NCI-H1417 treated with DMSO at 0.1 percent for 48 hours (cell line): ENCODE measurements at places on chromosomes 5 and 9.
A peak's percentile ranks its signal among the peaks of the same experiment; 100 is the strongest.

DNA sequence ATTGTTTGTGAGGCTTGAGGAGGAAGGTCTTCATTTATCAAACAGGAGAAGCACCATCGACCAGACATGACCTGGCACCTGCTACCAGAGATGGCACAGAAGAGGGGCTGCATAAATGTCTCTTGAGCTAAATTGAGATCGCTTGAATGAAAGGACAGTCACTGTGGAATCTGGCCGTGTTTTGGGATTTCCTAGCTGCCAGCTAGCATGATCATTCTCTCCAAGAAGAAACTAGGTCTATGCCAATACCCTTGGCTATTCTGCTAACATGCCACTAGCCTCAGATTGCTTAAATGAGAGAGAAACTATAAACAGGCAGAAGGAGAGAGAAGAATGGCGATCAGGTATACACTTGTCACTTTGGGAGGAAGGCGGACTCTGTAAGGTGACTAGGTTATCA is 249.3 kb downstream of the CRB2 start:
- no peak for DNase-seq

- DNase-seq: no peak
Observed at GRCh38 chr5:139140591-139141071, 57.5 kb downstream of the SIL1 start.

GRCh38 chr5:67206929-67207328 is 10.3 kb upstream of the CD180 start:
- DNase-seq: no peak

GRCh38 chr5:125484742-125485641 is 738.6 kb upstream of the ZNF608 start:
- peak; percentile 64 for DNase-seq

- DNase-seq: no peak
Observed at GRCh38 chr9:4760122-4760521, 19.1 kb upstream of the AK3 start.

GRCh38 chr5:79621056-79621455 is 8.8 kb downstream of the TENT2 start:
- no peak for DNase-seq

- DNase-seq: no peak
Observed at GRCh38 chr9:2406252-2406651, 215.3 kb upstream of the VLDLR start.

DNA sequence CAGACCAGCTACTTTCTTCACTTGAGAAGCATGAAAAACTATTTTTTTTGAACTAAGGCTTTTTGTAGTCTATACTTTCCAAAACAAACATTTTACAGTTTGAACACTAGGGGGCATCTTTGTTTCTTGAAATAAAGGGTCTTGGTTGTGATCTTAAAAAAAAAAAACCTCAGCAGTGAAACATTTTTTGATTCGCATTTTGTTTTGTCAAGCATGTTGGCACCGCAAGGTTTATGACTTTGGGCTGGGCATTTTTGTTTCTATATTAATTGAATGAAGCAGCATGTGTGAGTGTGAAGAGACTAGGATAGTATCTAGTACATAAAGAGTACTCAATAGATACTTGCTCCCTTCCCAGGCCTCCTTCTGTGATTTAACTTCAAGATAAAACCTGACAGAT is 31.6 kb upstream of the ACOT12 start:
- no peak for DNase-seq

DNA sequence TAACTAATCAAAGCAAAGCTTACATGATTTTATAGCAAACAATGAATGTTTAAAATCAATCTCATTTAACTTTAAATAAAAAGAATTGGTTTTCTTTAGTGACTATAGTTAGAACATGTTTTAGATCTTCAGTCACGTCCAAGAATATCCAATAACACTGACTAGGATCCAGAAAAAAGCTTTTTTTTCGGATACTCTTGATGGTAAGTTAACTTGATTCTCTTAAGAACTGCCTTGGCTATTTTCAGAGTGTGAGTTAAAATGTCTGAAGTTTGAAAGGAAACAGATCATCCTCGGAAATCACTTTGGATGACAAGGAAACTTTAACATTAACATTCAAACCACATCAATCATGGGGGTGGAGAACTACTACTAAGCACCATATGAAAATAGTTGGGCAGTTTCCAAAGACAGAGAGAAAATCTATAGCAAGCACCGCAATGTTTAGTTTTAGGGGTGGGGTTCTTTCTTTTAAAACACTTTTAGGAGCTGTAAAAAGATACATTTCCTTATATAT is 83.7 kb upstream of the SLC27A6 start:
- DNase-seq: no peak

DNA sequence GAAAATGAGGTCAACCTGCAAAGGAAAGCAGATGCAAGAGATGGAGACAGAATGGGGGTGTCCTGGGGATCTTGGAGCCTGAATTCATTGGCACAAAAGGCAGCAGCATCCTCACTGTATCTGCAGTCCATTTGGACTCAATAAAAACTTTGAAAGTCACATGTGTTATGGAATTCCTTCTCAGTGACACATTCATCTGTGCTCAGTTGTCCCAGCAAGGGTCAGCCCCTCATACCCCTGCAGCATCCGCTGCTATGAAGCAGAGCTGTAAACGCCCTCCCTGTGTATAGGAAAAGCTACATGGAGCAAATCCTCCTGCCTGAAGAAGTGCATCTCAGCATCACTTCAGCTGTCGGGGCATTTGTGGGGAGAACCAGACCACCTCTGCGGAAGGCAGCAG is 14.5 kb upstream of the RARS1 start:
- DNase-seq: no peak

DNA sequence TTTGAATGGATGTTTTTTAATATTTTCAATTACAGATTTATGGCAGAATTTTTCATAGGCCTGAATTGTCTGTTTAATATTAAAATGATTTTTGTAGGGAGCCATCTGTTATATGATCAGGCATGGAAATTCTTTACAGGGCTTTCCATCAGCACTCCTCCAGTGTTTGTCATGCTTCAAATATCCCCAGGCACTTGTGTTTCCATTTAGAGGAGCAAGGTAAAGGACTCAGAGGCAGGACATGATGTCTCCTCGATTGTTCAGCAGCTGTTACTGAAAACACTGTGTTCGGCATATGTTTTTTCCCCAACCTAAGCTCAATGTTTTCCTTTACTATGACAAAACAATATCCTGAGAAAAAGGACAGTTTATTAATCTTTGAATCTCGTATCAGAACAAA is 172.3 kb upstream of the RFX3 start:
- no peak for DNase-seq

DNA sequence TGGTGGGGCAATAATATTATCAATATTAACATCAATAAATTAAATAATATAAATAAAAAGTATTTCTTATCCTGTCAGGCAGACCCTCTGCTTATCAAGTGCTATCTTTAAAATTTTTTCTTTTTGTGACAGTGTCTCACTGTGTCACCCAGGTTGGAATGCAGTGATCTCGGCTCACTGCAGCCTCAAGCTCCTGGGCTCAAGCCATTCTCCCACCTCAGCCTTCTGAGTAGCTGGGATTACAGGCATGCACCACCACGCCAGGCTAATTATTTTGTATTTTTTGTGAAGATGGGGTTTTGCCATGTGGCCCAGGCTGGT is 53.2 kb downstream of the NDST1 start:
- no peak for DNase-seq

DNA sequence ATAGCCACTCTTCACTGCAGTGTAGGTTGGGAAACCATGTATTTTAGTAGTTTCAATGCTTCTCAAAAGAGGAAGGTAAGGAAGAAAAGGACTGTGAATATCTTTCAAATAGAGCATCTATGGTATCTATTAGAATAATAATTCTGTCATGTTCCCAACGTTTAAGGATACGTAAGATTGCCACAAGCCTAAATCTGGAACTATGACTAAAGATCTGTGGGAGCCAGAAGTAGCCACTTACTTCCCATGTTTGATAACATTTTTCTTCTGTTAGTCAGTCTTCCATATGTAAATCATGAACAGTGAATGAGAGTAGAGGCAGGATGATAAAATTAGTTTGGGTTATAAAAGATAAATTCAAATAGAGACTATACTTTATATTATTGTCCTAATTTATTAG is 16.3 kb upstream of the MROH2B start:
- no peak for DNase-seq

GRCh38 chr9:96047741-96048103 is 172.2 kb downstream of the ERCC6L2 start:
- DNase-seq: no peak

DNA sequence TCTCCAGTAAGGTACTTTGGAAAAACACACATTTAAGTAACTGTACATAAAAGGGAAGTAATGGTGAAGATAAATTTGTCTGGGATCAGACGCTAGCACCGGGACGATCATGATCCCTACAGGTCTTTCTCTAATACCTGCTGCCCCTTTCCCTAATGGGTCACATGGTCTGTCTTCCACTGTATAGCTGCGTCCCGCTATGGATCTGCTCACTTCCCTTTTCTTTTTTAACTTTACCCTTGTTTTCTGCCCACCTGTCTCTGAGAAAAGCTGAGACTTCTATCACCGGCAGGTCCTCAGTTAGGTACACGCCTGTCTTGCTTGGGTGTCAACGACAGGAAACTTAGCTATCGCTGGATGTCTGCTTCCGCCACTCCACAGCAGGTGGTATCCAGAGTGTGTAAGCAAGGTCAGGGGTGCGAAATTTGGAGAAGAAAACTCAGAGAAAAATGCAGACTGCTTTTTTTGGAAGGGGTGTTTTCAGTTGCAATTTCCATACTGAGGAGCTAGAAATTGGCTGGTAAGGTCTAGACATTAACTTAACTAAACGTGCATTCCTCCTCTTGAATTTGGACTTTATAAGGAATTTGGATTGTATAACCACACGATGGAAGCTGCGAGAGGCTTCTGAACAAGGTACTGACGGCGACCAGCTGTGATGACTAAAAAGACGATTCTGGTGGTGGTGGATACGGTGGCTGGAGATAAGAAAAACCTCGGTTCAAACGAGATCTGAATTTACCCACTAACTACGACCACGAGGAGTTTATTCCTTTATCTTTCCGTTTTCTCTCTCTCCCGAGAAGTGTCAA is 1.1 kb upstream of the ICE1 start:
- no peak for DNase-seq

DNA sequence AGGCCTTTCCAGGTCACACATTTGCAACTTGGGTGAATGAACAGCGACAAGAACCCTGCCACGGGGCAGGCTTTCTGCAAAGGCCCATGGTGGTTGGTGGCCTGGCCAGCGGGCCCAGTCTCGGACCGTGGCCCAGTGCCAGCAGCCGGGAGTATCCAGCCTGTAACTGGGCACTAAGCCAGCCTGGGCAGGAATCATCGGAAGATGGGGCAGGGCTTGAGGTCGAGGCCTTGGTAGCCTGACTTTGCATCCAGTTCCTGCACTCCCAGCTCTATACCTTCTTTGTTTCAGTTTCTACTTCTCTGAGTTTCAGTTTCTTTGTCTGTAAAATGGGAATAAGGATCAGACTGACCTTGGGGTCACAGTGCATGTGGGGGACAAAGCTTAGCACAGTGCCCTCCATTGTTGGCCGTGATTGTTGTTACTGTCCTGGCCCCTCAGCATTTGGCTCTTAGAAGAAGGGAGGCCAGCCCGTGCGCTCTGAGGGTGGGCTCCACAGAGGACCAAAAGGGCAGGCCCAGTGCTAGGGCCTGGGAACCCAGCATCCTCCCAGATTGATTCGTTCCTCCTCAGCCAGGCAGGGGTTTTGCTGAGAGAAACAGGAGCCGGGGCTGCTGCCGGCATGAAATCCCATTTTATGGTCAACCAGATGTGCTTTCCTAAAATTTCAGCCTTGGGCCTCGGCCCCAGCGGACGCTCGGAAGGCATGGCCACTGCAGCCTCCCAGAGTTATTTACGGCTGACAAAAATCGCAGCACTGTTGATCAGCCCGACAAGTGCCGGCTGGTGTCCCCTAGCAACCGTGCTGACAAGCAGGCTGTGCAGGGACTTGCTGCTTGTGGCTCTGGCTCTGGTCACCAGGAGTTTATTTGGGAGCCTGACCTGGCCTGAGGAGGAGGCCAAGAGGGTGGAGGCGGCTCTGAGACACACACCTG is 43.6 kb downstream of the JADE2 start:
- DNase-seq: no peak

DNA sequence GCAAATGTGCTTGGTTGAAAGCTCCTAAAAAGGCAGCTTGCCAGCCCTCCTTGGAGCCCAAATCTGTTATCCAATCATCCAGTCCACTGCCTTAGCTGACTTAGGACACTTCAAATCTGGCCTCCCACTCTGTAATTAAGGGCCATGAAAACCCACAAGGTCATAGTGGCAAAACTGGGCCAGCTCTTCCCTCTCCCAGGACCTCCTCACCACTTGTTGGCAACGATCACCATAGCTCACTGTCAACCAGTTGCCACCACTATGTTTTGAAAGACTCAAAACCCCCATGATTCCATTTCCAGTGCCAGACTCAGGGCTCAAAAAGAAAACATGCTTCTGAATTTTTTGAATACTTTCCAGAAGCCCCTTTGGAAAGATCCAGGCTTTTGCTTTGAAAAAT is 107.5 kb downstream of the NREP start:
- no peak for DNase-seq

DNA sequence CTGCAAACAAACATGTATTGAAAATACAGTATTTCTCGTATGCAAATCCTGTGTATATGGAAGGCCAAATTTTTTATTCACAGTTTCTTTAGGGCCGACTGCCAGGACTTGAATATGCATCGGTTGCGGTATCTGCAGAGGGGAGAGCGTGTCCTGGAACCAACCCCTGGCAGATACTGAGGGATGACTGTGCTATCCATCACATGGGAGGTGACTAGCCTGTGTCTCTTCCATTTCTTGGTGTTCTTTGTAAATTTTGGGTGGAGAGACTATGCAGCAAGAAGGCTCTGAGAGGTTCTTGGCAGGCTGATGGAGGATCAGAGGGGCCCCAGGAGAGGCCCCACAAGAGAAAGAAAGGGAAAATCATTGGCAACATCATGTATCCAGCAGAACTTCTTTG is 384.3 kb downstream of the YTHDC2 start:
- no peak for DNase-seq

GRCh38 chr5:161212123-161212712 is 334.3 kb downstream of the GABRB2 start:
- DNase-seq: no peak

- DNase-seq: no peak
Observed at GRCh38 chr5:109524026-109524425, 114.3 kb upstream of the PJA2 start.

- peak; percentile 0 for DNase-seq
Observed at GRCh38 chr5:146533260-146533857, 17.4 kb upstream of the GPR151 start.

DNA sequence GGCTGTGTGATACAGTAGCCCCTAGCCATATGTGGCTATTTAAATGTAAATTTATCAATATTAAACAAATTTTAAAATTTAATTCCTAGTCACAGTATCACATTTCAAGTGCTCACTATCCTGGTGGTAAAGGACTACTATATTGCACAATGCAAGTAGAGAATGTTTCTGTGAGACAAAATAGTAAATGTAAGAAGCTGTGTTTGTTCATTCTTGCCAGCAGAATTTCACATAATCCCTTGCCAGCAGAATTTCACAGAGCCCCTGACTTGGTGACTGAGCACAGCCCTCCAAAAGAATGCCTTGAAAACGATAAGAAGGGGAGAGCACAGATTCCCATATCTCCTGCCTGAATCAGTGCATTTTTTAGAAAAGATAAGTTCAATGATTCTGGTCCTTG is 75.9 kb upstream of the SELENOP start:
- DNase-seq: no peak
